ENCODE measurements at places on chromosomes 5 and 9.

DNA sequence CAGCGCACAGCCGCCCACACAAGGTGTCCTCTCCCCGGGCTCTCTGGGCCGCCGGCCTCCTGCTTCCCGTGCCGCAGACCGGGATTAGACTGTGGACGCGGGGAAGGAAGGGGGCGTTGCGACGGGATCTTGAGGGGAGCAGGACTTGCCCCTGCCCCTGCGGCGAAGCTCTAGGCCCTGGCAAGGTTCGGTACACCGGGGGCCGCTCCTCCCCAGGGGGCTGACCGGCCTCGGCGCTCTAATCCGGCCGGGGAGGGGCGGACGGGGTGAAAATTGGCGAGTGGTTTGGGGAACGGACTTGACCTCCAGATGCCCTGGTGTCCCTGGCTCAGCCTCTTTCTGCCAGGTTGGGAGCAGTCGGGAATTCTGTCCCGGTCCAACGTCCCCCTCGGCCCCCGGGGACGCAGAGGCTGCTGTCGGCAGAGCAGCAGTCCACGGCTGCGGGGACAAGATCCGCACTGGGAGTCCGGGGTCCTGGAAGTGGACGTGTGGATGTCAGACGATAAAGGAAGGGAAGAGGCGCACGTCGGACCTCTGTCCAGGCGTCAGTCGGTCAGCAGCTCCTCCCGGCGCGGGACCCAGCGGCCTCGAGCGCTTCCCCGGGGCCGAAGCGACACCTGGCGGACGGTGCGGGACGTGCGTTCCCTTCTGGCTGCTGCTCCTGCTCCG is 1.9 kb upstream of the CNTFR start:
- DNase-seq, result peak; percentile 78

DNA sequence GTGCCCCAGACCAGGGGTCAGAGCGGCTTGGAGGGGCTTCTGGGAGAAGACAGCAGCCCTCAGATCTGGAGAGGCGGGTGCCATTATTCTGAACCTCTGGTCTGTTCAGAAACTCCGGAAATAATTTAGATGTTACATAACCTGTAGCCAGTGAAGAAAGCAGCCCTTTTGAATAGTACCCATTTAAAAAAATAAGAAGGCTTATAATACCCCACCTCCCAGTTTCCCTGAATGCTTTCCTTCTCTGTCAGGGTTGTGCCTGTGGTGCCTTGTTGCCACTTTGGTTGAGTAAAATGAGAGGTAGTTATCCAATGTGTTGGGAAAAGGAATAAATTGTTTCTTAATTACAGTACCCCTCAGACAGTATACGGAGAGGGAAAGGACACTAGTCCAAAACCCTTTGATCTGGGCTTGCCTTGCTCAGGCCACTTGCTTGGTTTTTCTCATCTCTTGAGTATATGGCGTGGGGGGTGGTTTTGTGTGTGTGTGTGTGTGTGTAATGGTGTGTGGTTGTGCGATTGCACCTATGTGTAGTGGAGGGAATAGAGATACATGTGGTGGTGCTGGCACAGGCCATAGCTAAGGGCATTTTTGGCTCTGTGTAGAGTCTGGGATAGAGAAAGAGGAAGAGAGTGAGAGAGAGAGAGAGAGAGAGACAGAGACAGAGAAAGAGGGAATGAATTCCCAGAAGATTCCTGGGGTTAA is 59.1 kb upstream of the TLR4 start:
- no peak for DNase-seq

DNA sequence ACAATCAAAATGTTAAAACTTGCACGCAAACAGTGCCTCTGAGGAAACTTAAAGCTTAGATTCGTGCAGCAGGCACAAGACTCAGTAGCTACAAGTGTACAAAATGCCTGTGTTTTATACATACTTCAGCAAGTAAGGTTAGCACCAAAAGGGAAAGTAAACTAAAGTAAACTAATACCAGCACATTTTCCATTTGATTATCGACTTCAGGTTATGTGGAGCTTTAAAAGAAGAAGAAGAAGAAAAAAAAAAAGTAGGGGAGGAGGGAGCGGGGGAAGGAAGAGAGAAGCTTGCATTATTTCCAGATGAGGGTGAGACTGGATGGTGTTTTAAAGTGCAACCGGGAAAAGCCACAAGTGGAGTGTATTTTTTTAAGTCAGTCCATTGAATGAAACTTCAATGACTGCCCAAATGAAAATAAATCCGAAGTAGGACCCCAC is 596 bp upstream of the ADAMTS6 start:
- DNase-seq, result no peak

DNA sequence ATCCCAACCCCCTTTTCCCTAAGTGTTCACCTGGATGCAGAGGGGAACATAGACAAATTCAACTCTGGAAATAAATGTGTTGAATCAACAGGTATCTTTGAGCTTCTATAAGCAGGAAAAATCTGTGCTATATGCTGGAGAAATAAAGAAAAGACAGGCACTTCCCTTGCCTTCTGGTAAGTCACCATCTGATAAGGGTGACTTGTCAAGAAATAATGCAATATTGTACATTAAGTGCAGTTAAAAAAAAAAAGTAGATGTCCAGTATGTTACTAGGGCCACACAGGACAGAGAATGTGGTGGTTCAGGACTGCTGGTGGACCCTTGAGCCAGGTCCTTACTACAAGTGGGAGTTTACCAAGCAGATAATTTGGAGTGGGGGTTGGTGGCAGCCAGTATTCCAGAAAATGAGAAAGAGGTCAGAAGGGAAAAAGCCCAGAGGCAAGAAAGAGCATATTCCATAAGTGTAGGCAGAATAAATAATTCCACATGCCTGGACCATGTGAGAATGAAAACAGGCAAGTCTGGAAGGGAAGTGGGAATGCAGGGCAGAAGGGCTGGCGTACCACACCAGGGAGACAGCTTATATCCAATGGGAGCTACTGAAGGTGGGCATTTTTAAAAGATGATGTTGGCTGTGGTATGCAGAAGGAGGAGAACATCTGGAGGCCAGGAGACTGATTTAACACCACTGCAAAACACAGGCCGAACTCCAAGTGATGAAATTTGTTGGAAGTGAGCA is 209.9 kb downstream of the SEMA5A start:
- no peak for DNase-seq

DNA sequence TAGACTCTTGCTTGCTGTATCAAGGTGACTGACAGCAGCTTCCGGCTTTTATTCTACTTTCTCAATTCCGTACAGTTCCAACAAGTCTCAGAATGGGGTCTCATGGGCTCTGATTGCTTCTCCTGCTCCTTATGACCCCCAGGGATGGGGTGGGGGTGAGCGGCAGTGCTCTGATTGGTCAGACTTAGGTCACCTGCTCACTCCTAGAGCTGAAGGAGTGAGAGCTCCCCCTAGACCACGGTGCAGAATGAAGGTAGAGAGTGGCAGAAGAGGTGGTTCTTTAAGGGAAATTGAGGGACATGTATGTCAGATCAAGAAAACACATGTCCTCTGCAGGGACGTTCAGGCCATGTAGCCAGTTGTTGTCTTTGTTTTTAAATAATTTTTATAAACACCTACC is 115.2 kb downstream of the C9orf152 start:
- no peak for DNase-seq

DNA sequence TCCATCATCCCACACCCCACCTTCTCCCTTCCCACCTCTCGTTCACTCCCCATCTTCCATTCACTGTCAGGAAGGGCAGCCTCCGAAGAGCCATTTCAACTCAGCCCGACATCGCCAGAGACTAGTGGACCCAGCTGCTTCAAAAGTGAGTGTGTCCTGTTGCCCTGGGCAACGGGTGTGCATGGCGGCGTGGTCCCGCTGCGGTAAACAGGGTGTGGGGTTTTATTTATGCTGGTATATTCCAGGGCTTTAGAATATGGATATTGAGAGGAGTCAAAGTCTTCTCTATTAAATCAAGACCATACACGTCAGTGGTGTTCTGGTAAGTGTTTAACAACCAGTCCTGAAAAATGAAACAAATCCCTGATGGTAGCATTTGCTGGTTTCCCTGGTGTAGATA is 274.5 kb downstream of the MAST4 start:
- no peak for DNase-seq

DNA sequence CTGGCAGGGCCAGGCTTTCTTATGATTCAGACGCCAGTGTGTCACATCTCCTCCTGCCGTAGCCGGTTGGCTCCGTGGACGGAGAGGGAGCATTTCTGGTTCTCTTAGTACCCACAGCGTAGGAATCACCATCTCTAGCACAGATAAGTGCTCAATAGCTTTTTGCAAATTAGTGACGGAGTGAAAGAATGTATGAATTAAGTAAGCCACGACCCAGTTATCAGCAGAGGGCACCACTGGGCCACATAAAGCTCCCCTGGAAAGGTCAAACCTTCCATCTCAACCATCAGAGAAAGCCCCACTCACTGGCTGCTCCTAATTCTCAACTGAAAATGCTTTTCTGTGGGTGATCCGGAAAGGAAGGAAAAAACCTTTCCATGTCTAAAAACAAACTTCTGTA is 317.0 kb upstream of the ADCY2 start:
- DNase-seq, result no peak

- no peak for DNase-seq
These were observed 244.3 kb upstream of the WWC1 start for GRCh38 chr5:168047043-168047668.

DNA sequence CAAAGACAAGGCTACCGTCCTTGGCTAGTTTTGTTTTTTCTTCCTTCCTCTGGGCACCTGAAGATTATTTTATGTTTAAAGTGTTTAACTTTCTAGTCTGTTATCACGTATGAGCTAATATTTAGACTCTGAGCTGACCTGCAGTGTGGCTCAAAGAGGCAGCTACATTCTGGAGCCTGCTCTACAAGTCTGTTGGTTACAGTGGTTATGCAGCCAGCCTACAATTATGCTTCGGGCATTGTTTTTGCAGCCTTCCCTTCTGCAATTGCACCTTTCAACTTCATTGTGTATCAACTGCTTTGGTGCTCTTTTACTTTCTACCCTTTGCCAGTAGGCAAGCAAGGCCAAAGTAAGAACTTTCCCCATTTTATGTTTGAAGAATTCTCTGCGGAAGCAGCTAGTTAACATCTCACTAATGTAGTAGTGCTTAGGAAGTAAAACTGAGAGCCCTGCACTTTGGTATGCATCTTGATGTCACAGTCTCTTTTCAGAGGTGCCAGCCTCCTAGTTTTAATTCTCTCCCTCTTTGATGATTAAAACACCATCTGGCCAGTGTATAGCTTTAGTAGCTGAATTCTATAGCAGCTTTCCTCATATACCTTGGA is 322.1 kb downstream of the FAM170A start:
- DNase-seq, result no peak

DNA sequence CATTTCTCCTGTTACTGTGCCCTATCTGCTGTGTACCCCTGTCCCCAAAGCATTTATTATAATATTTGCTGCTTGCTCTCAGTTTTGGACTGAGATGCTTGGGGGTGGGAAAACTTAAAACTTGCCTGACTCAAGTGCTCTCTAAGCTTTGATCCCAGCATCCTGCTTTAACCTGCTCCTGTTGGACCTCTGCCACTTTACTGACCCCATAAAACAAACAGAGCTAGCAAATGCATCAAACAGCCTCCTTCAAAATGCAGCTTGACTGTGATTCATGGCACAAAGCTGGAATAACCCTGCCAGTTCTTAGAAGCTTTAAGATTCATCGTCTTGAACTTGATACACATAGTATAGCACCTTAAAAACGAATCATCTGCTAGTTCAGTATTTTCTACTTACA is 212.5 kb downstream of the DEPDC1B start:
- DNase-seq, result no peak

DNA sequence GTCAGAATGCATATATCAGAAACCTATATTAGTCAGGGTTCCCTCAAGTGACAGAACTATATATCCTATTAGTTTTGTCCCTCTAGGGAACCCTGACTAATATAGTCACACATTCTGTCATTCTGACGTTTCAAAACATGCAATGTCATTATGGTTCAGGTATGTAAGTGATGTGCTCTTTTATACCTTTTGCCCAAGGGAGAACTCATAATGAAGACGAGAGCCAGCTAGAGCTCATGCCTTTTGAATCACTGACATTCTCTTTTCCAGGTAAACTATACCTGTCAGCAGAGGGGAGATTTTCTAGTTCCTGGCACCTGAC is 576.7 kb downstream of the LRRC70 start:
- DNase-seq, result no peak

- DNase-seq, result no peak
These were observed 205.6 kb downstream of the DENND1A start for GRCh38 chr9:123724211-123724796.

DNA sequence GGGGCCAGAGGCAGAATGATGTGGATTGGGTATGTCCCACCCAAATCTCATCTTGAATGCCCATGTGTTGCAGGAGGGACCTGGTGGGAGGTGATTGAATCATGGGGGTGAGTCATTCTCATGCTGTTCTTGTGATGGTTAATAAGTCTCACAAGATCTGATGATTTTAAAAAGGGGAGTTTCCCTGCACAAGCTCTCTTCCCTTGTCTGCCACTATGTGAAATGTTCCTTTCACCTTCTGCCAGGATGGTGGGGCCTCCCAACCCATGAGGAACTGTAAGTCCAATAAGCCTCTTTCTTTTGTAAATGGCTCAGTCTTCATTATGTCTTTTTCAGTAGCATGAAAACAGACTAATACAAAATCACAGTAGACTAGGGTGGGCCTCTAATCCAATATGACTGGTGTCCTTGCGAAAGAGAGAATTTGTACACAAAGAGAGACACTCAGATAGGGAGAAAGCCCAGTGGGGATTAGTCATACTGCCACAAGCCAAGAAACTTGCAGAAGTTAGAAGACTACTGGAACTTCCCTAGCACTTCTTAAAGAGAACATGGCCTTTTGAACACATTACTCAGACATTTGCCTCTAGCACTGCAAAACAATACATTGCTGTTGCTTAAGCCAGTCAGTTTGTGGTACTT is 68.4 kb downstream of the ANXA1 start:
- no peak for DNase-seq

DNA sequence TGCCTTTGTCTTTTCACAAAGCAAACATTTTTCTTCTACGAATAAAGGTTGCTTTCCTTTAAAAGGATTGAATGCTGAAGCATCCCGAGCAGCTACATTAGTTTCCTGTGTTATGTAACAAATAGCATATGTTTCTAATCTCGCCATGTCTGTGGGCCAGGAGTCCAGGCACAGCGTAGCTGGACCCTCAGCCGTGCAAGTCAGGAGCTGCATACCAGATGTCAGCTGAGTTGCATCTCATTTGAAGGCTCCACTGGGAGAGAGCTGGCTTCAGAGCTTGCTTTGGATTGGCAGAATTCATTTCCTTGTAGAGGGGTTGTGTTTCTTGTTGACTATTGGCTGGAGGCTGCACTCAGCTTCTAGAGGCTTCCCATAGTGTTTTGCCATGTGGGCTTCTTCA is 16.0 kb upstream of the GOLPH3 start:
- no peak for DNase-seq

GRCh38 chr5:151295791-151296477 is 7.6 kb downstream of the SLC36A3 start:
- DNase-seq, result no peak

DNA sequence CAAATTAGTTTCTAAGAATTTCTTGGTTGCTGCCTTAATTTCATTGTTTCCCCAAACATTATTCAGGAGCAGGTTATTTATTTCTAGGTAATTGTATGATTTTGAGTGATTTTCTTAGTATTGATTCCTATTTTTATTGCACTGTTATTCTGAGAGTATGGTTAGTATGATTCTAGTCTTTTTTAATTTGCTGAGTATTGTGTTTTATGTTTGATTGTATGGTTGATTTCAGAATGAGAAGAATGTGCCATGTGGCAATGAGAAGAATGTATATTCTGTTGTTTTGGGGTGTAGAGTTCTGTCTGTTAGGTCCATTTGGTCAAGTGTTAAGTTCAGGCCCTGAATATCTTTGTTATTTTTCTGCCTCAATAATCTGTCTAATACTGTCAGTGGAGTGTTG is 27.1 kb downstream of the LOX start:
- no peak for DNase-seq
